ENCODE measurements at places on chromosomes 5 and 9. TPM values are rescaled to one million over a fixed set of nuclear protein-coding genes. Genes with fewer than 3 reads are reported as not detected.

Gene SMIM33
- total RNA-seq = not detected

DNA sequence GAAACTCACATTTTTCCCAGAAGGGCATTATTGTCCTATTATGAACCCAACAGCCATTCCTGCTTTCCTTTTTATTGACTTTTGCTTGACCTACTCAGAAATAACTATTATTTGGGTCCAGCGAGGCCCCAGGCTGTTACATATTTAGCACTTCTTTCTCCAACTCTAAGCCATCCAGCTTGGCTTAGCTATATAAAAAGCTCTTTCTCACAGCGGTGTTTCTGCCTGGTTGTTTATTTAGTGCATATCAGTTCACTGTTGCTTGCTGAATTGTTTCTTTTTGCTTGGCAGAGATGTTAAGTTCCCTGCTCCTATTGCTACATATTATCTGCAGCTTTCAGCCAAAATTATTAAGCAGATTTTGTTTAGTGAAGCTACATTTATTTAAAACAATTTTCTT, 1156.8 kb upstream of the SEMA6A start:
- DNase-seq = no peak

Gene CCDC192
- 0.60 TPM for total RNA-seq

- no peak for DNase-seq
Measured at GRCh38 chr9:101387871-101388506, 3.2 kb upstream of the BAAT start.

Data from progenitor cell of endocrine pancreas (in vitro differentiated cells).